ENCODE measurements at places on chromosomes 3 and 15.

DNA sequence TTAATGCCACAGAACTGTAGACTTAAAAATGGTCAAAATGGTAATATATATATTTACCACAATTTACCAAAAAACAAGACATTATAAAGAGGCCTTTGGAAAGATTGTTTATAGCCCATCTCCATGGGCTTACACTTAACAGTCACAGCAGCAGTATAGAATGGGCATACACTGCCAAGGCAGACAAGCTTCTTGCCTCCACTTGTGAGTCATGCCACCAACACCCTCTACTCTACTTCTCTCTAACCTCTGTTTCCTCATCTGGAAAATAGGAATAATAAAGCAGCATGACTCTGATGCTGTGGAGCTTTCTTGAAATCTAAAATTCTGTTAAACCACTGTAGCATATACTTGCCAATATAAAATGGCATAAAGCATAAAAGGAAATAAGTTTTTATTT, 14.4 kb upstream of the GPR156 start:
- no peak for DNase-seq

DNA sequence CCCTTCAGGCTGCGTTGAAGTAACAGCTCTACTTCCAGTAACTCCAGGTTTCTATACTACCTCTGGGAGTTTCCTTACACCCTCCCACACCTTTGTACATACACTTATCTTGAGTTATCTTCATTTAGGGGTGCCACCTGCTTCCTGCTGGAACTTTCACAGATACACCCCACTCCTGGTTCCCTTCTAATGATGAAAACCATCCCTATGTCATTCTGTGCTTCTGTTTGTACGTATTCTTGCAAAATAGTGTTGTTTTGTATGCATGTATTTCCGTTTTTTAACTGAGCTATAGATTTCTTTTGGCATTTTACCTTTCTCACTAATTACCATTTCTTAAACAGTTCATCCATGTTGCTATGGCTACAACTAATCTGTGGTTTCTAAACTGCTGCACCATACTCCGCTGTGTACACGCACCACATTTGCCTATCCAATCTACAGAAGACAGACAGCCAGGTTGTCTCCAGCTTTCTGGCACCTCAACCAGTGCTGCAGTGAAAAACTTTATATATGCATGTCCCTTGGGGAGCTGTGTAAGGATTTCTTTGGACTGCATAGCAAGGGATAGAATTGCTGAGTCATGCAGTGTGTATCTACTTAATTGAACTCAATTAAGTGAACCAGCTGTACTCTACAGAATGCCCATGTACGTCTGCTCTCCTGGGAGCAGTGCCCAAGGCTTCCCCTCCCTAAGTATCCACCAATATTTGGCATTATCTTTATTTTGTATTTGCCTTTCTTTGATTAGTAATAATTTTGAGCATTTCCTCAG, 61.4 kb upstream of the ST8SIA2 start:
- no peak for DNase-seq

- DNase-seq = no peak
Measured at GRCh38 chr3:77549034-77549433, 509.1 kb downstream of the ROBO2 start.

- DNase-seq = no peak
Measured at GRCh38 chr15:42736178-42736792, 643 bp downstream of the CDAN1 start.

DNA sequence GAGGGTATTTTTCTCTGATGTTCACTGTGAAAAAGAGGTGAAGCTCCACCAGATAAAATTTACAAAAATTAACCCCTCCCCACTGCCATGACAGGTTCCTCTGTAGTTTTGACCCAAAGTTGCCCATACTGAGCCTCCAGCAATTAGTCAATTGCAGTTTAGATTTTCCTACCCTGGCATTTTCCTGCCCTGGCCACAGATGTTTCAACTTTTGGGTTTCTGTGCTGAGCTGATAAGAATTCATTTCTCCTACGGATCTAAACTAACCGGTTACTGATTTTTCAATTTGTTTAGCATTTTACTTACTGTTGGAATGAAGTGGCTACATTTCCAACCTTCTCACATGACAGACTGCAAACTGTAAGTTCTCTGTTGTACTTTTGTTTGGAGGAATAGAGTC, 1346.1 kb upstream of the EPHA6 start:
- DNase-seq = no peak

GRCh38 chr3:57179580-57180410, 14.6 kb upstream of the IL17RD start:
- DNase-seq = no peak

DNA sequence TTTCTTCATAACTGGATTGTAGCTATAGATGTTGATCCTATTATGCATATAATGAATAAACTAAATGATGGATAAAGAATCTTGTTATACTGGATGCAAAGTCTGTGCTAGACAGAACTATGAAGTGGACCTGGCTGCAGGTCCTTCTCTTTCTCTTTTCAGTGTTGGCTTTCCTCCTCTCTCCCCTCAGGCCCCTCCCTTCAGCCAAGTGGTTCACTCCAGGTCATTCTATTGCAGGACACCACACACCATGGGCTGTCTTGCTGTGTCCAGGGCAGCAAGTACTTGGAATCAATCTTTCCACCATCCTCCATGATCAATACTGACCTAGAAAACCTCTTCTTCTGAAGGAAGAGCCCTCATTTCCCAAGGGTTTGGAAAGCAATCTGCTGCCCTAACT, 20.3 kb downstream of the EIF4E3 start:
- DNase-seq = no peak

- no peak for DNase-seq
Measured at GRCh38 chr15:29289173-29289572, 19.6 kb upstream of the NSMCE3 start.

DNA sequence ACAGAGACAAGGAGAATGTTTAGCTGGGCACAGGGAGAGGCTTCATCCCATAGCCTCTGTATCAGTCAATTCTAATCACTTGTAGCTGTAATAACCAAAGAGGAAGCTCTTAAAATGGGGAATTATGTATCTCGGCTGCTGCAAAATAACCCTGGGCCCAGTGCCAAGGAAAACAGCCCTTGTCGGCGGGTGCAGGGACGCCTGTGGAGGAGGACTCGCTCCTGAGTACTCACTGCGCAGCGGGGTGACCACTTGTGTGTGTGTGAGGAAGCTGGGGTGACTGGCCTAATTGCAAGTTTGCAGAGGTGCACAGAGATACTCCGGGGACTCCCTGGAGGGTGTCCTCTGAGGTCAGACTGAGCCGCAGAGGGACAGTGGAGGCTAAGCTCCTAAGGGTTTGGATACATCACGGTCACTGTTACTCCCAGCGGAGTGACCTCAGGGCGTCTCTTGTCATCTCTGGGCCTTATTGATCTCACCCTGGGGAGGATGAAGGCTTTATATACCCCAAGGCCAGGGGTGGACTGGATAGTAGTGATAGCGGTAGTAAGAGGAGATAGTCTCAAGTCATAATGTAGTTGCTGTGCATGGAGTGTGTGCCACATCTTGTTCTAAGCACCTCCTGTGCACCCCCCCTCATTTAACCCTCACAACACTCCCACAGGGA, 37.2 kb downstream of the SLC6A6 start:
- peak; percentile 88 for DNase-seq

DNA sequence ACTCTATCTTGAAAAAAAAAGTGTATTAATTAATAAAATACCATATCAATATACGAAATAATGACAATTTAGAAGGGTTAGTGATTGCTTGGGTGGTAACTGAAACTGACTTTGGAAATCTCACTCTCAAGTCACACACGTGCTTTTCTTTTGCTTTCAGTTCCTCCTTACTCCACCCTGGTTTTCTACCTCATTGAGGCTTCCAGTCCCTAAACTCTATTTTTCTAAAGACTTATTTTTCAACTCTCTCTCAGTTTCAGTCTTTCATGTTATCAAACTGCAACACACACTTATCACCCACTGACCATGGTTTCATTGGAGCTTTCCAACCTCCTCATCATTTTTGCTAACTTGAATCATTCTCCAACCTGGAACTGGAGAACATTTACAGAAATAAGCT, 23.5 kb downstream of the IL12A start:
- no peak for DNase-seq

- no peak for DNase-seq
Measured at GRCh38 chr3:194691481-194692283, 6.0 kb downstream of the FAM43A start.

GRCh38 chr15:88232771-88233201, 23.8 kb downstream of the NTRK3 start:
- no peak for DNase-seq

- DNase-seq = no peak
Measured at GRCh38 chr3:194352667-194353246, 1.6 kb upstream of the CPN2 start.

All from upper lobe of right lung (tissue), 1 donor.